ENCODE measurements at places on chromosomes 7 and 10. TPM values are rescaled to one million over a fixed set of nuclear protein-coding genes. Genes with fewer than 3 reads are reported as not detected.

- no peak for DNase-seq
Measured at GRCh38 chr7:133795068-133795665, 332.0 kb upstream of the LRGUK start.

Gene ITIH2
- polyA plus RNA-seq: 1.3 TPM

Gene ALOX5
- polyA plus RNA-seq: 1.6 TPM

Gene FBXO24
- polyA plus RNA-seq: 5.5 TPM

DNA sequence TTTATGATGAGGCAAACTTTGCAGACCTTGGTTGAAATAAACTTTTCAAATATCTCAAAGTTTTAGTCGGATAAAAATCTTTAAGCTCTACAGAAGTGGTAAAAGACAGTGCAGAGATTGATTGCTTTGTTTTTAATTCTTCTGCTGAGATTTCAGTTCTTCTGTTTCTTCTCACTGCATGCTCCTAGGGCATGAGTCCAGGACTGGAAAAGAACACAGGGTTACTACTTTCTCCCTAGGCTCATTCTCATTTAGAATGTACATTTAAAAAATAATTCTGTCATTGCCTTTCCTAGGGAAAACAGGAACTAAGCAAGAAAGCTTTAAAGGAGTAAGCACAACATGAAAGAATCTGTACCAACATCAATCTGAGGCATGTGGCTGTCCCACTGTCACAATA, 256.7 kb upstream of the DGKB start:
- no peak for DNase-seq

- DNase-seq: no peak
Measured at GRCh38 chr7:69395061-69395714, 203.1 kb upstream of the AUTS2 start.

GRCh38 chr7:122770686-122771335, 68.1 kb upstream of the RNF148 start:
- DNase-seq: no peak
